ENCODE measurements at places on chromosomes 16 and 17.

- DNase-seq, result no peak
Observed at GRCh38 chr16:10992797-10993196, 48.4 kb downstream of the CLEC16A start.

DNA sequence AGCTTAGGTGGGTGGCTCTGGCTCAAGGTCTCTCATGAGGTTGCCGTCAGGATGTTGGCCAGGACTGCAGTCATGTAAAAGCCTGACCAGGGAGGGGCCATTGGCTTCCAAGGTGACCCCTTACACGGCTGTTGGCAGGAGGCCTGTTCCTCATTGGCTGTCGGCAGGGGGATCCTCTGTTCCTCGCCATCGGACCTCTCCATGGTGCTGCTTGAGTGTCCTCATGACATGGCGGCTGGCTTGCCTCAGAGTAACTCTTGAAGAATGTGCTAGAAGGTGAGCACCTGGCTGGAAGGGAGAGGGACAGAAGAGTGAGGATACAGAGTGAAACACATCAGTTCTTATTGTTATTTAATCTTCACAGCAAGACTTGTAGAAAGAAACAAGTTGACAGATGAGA, 4.7 kb upstream of the RPRML start:
- no peak for DNase-seq

DNA sequence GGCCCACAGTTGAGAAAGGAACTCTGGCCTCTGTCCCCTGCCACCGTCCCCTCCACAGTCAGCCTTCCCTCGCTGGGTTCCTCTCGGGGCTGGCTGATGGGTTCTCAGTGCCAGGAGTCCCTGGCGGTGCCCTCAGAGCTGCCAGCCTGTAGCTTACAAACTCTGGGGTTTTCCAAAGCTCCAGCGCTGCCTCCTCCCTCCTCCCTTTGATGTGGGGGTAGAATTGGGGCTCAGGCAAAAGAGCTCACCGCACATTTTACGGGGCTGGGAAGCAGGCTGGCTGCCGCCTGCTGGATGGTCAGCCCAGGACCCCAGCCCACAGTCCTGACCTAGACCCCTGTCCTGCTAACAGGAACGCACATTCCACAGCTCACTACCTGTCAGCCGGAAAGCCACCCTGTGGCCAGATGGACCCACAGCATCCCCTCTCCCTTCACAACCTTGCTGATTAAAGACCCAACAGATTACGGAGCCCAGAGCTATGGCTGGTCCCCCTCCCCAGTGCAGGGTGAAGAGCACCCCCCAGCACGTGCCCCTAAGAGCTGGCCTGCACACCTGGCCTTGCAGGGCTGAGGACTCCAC, 6.0 kb downstream of the VASN start:
- no peak for DNase-seq

GRCh38 chr16:75250809-75251279, 580 bp downstream of the BCAR1 start:
- no peak for DNase-seq

DNA sequence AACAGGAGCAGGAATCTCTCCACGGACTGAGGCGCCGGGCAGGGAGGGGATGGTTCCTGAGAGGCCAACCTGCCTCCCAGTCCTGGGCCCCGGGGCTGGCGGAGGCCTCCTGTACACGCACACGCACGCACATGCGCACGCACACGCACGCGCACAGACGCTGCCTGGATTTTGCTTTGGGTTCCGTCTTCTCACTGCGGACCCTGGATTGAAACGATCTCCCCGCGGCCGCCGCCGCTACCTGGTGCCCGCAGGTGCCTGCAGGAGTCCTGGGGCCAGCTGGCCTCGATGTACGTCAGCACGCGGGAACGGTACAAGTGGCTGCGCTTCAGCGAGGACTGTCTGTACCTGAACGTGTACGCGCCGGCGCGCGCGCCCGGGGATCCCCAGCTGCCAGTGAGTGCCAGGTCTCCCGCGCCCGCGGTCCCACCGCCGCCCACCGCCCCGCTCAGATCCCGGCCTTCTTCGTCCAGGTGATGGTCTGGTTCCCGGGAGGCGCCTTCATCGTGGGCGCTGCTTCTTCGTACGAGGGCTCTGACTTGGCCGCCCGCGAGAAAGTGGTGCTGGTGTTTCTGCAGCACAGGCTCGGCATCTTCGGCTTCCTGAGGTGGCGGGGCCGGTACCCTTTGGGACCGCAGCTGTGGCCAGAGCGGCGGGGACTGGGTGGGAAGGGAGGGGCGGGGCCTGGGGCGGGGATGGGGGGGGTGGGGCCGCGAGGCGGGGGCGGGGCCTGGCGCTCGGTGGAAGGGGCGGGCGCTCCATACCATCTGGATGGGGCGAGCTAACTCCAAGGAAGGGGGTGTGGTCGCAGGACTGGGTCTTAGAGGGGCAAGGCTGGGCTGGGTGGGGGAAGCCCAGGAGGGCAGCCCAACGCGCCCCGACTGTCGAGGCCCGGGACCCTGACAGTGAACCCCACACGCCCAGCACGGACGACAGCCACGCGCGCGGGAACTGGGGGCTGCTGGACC, 12.3 kb downstream of the CES4A start:
- DNase-seq, result peak; percentile 65

GRCh38 chr17:30520882-30521281, 43.7 kb downstream of the GOSR1 start:
- DNase-seq, result no peak

- DNase-seq, result no peak
Observed at GRCh38 chr17:66637491-66637890, 197.4 kb upstream of the CACNG5 start.

DNA sequence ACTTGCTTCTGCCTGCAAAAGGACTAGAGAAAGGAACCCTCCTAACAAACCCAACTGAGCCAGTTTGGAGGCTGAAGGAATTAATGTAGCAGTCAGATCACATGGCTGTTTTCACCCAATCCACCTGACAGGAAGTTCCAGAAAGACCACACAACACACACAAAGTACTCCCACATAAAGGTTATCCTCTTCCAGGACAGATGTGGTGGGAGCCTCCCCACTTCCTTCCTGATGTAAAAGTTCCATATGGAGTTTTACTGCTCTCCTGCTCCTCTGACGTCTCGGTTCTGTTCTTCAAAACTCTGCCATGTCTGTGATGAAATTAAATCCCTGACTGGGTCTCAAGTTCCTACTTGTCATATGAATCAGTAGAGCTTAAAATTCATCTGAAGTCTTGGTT, 497.0 kb upstream of the HSBP1 start:
- no peak for DNase-seq

DNA sequence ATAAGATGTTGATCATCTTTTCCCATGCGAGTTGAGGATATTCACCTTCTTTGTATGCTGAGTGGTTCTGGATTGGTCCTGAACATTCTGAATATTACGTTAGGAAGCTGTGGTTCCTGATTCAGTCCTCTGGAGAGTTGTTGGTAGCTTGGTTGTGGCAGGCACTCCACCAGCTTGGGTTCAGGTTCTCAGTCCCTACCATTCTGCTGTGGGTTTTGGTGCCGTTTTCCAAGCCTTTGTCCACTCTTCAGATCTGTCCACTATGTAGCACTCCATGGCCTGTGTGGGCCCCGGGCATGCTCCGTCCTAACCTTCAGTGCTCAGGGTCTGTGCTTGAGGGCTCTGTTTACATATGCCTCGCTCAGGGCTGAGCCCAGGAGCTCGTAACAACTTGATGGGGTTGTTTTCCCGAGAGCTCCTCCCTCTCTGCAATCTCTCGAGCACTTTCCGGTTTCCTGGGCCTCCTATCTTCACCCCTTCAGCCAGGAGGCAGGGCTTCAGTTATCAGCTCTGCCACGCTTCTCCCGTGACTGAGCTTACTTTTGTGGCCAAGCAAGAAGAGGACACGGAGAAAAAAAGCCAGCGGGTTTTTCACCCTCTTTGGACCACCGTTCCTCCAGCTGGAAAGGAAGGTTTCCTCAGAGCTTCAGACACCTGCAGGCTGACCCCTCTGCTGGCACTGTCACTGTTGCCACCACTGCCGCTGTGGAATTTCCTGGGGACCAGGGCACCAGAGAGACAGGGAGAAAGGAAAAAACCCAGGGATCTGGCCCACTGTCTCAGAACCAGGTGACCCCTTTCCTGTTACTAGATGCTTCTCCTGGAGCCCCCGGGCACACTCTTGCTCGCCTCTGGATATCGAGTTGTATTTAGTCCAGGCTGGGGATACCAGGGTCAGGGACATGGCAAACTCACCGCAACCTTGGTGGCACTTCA, 19.6 kb downstream of the KIAA0513 start:
- no peak for DNase-seq

- DNase-seq, result peak; percentile 25
Observed at GRCh38 chr16:1871974-1872635, at the start of gene MEIOB. Gene MEIOB, minus strand, starts transcription at chr16:1872164. Its CDS starts 3,989 bp downstream, at chr16:1868175.

DNA sequence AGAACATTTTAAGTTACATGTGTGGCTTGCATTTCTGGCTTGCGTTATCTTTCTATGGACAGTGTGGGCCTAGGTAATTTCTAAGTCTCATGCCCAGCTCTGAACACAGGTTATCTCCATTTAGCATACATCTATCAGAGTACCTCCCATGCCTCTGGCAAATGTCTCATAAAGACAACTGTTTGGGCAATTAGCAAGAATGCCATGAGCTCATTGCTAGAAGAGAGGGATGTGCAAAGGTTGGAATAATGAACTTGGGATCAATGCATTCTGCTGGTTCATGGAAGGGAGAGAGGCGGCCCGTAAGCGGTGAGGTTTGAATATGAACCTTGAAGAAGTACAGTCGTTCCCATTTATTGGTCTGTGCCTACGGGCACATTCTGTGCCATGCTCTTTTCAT, 14.4 kb downstream of the SYT17 start:
- no peak for DNase-seq

- no peak for DNase-seq
Observed at GRCh38 chr17:57377094-57377493, 120.8 kb downstream of the MSI2 start.

- DNase-seq, result no peak
Observed at GRCh38 chr17:3809135-3809534, 8.1 kb upstream of the ITGAE start.

DNA sequence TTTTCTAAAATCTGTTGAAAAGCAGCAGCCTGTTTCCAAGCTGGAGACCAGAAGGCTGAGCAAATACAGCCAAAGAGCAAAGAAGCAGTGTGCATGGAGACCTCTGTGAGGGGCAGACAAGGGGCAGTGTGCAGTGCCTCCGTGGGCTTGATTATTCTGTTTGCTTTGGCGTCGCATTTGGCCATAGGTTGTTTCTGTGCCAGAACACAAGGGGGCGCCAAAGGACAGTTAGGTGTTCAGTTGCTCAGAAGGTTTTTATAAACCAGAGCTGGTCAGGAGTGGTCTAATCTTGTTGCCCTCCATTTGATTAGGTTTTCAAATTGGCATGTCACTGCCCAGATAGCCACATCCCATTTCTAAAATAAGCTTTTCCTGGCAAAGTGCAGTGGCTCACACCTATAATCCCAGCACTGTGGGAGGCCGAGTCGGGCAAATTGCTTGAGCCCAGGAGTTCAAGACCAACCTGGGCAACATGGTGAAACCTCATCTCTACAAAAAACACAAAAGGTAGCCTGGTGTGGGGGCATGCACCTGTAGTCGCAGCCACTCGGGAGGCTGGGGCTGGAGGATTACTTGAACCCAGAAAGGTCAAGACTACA, 10.6 kb downstream of the MYH3 start:
- peak; percentile 66 for DNase-seq

DNA sequence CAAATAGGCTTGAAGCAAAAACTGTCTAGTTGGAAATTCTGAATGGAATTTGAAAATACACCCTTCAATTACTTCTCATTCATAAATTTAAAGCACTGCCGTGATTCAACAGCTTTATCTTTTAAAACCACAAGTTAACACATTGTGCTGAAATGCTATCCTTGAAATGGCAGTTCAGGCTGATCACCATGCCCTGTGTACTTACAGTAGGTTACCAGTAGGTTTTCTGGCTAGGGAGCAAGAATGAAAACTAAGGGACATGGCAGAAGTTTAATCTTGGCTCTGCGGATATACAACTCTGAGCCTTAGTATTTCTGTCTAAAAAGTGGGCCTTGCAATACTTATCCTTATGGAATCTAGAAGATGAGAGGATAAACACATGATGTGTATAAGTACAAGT, 28.0 kb downstream of the NXPH3 start:
- DNase-seq, result no peak

- DNase-seq, result no peak
Observed at GRCh38 chr16:29662729-29663015, 375 bp upstream of the SPN start.

- DNase-seq, result no peak
Observed at GRCh38 chr17:74163271-74163821, 40.1 kb upstream of the RPL38 start.

GRCh38 chr16:20683812-20684211, 13.7 kb downstream of the ACSM1 start:
- no peak for DNase-seq

DNA sequence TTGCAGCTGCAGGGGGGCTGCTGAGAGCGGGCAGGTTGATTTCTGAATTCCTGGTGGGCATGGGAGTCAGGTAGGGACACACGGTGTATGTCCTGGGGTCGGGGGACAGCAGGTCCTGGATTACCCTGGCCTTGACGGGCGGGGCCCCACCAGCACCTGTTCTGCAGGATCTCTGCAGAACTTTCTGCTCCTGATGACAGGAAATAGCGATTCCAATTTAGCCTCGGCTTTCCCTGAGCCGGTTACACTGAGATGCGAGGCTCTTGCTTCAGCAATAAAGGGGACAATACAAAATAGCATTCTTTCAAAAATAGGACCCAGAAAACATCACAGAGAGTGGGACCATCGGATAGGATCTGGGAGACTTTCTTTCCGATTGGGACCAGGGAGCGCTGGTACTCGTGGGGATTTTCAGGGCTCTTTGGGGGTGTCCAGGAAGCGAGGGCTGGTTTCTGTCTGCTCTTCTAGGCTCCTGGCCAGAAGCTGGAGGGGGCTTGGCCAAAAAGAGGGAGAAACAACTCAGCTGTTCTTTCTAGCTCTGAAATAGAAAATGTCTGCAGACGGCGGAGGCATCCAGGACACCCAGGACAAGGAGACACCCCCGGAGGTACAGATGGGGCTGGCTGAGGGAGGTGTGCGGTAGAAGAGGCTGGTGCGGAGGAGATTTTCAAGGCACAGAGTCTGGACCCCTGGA, 642 bp downstream of the ZNF205 start:
- no peak for DNase-seq

DNA sequence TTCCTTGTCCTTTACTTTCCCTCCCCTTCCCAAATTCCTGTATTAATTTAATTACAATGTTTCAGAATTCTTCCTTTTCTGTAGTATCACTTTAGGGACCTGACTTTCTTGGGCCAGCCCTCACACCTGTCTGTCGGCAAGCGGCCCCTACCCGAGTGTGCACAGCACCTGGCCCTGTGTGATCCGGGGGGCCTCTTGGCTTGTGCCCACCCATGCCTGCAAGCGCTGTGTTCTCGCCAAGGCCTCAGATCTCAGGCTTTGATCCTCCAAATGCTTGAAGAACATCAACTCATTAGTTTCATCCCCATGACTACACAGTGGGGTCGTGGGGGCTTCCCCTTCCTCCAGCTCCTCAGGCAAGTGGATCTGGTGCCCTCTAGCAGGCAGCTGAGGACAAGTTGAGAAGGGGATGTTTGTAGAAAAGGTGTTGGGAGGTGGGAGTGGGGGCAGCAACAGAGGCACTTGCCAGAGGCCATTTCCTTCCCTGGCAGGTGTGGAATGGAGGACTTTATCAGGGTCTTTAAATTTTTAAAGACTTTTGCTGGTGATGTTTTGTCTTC, 15.7 kb upstream of the CDH3 start:
- no peak for DNase-seq

All from CD4-positive, alpha-beta T cell treated with Interleukin-1 beta for 1 hour (primary cell).